ENCODE measurements at places on chromosomes 5 and 9. TPM values are rescaled to one million over a fixed set of nuclear protein-coding genes. Genes with fewer than 3 reads are reported as not detected.

Gene PCDHA4
- 7.1 TPM for total RNA-seq

Gene MTAP
- 41.3 TPM for total RNA-seq

Gene THBS4
- total RNA-seq, result 1.6 TPM

Gene CARD6
- 0.53 TPM for total RNA-seq

Gene DHX29
- total RNA-seq, result 23.0 TPM

Gene C9orf50
- total RNA-seq, result 0.39 TPM

Gene PDGFRB
- 499 TPM for total RNA-seq

Gene FSD1L
- 5.7 TPM for total RNA-seq

Gene SHISAL2B
- not detected for total RNA-seq

Gene IFNK
- not detected for total RNA-seq

Gene KCNT1
- not detected for total RNA-seq

Gene KIF4B
- not detected for total RNA-seq

GRCh38 chr9:79610019-79610631, 38.4 kb downstream of the TLE4 start:
- DNase-seq, result no peak

DNA sequence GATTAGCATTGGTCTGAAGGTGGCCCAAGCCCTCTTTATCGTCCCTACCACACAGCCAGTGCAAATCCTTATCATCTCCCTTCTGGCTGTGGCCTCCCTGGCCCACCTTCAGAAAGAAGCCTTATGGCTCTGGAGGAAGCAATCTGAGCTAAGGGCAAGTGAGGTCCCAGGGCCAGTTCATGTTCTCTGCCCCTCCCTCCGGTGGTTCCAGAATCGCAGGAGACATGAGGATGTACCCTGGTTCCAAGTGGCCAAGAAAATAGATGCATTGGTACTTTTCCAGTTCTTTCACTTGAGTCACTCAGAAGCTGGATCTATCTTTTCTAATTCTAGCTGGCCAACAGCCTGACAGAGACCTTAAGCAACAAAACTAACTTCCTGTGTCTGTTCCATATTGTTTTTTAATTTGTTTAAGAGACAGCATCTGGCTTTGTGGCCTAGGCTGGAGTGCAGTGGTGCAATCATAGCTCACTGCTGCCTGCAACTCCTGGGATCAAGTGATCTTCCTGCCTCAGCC, 60.7 kb downstream of the LHFPL2 start:
- DNase-seq, result no peak

- no peak for DNase-seq
Observed at GRCh38 chr9:89715881-89716280, 111.1 kb downstream of the GADD45G start.

GRCh38 chr5:137758715-137759306, 4.6 kb upstream of the HNRNPA0 start:
- no peak for DNase-seq

- DNase-seq, result no peak
Observed at GRCh38 chr5:131328536-131329285, 64.9 kb downstream of the CDC42SE2 start.

- DNase-seq, result peak; percentile 46
Observed at GRCh38 chr5:178298283-178298807, 65.7 kb upstream of the PHYKPL start.

- DNase-seq, result no peak
Observed at GRCh38 chr9:121321016-121321503, 49.0 kb downstream of the STOM start.

DNA sequence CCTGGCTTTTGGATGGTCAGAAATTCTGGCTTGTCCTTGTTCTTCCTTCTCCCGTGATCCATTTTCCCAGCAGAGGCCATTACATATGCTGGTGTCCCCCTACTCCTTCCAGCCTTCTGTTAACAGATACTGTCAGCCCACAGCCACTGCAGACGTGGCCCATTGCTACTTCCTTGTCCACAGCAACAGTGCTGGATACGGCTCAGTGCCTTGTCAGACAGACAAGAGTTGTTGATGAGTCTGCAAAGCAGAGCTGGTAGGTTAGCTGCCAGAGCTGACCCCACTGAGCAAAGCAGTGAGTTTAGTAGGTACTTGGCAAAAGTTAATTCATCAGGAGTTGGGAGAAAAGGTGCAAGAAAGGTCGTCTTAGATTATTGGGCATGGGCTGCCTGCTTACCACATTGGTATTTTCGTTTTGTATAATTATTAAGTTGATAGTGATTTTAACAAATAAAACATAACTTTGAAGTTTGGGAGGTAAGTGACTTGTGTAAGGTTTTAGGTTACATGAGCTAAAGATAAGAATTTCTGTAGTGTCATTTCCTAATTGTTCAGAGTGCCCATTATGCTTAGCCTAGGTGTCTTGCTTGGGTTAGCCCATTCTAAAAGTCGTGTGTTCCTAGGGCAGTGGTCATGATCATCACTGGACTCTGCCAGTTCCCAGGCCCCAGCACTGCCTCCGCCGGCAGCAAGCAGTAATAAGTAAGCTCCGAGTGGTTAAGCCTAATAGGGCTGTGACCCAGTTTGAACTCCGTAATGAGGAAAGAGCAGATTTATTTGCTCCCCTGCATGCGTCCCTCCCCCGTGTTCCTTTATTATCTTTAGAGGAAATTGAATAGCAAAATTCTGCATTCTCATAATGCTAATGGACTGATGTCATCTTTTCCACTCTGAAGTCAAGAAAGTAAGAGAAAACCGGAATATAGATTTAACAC, 292.0 kb downstream of the FANCC start:
- no peak for DNase-seq

GRCh38 chr9:70324963-70325362, 66.2 kb downstream of the SMC5 start:
- DNase-seq, result no peak

- DNase-seq, result no peak
Observed at GRCh38 chr5:142845954-142846398, 75.8 kb downstream of the ARHGAP26 start.

GRCh38 chr9:129687391-129687790, 21.9 kb downstream of the PRRX2 start:
- no peak for DNase-seq

- no peak for DNase-seq
Observed at GRCh38 chr5:181203777-181204112, 1.3 kb downstream of the TRIM7 start.

DNA sequence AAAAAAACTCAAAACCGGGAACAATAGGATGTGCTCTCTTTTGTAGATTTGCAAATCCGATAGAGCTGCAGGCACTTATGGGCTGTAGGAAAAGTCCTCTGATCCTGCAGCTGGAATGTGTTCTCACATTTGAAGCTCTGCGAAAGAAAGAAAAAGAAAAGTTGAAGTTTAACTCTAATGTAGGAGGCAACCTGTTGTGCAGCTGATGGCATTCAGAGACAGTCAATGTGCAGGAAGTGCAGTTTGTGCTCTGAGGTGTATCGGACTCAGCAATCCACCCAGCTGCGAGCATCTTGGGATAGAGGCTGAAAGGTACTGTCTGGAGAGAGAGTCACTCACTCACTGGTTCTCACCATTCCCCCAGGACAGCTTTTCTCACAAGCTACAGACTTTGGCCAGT, 339.2 kb downstream of the AGTPBP1 start:
- DNase-seq, result no peak

DNA sequence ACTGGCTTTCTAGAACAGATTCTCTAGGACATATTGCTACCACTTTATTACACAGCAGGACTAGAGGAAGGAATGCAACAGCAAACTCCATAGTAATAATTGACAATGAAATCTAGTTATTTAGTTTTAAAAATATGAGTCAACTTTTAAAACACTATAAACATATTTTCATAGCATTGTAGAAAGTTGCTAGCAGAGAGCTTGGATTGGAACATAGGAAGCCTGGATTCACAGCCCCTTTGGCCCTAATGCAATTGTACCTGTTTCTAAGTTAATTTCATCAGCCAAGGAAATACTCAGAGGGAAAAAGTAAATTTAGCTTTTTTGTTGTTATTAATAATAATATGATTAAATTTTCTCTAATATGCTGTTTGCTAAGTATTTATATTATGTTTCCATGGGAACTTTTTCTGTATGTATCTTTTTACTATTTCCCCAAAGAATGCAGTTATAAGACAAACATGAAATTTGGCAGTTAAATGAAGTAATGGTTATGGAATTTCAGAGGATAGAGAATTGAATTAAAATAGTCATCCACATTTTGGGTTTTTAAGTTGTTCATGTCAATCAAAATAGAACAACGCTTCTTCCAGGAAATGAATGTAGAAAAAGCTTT, 45.6 kb downstream of the VCAN start:
- no peak for DNase-seq

DNA sequence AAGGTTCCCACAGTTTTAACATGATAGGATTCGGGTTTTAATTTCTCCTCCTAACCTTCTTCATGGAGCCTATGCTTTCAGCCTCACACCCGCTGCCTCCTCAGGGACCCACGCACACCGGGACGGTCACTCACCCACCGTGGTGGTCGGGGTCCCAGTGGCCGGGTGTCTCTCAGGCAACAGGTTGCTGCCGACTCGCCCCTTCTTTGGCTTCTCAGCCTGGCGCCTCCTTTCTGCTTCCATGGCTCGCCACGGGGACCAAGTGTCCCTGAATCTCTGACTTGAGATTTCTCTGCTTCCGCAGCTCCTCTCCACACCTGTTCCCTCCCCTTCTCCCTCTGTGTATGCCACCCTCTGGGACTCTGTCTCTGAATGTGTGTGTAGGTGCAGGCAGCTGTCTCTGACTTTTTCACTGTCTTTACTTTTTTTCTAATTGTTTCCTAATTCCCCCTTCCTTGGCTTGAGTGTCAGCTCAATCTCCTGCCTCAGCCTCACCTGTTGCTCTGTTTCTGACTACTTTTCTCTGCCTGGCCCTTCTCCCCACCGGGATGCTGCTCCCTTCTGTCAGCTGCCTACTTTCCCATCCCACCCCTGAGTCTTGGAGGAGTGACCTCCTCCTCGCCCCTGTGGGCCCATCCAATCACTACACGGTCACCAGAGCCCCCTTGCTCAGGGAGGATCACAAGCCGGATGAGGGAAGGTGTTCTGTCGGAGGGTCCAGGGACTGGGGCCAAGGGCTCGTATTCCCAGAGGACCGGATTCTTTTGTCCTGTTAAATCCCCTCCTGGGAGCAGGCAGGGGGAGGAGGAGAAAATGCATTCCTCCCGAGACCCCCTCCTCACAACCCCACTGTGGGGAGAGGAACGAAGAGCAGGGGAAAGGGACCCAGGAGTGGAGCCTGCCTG, at the start of gene PROP1:
Gene PROP1 (minus strand): TSS at position 552 of the 905 bp plus-strand sequence. CDS start 309 bp downstream, at position 243.
- no peak for DNase-seq

DNA sequence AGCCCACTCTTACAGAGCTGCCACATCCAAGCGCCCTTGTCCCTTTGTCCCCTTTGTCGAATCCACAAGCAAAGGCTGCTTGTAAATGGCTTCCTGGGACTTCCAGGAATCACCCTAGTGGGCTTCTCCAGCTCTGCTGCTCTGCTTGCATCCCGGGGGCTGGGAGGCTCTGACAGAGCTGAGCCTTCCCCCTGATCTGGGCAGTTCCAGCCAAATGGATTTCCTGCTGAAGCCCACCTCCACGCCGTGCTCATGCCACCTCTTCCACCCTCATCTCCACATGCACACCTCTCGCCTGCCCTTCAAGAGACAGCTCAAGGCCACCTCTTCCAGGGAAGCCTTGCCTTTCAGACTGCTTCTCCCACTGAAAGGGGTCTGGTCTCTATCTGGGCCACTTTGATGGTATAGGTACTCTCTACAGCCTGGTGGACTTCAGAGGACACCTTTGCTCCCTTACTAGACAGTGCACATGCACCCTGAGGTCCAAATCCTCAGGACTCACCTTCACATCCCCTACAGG, 106.2 kb downstream of the LHFPL2 start:
- no peak for DNase-seq

DNA sequence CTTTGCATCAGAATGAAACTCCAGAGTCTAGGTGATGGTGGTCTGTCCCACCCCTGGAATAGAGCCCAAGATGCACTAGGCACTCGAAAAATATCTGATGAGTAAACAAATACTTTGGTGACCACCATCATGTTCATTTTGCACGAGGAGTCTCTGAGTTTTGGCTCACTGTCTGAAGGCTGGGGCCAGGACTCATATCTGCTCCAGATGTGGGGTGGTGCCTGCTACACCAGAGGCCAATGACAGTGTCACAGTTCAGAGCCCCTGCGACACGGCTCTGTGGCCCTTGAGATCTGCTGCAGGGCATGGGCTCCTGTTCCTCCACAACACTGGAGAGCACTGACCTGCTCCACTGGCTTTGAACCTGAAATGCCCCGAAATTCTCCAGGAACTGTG, 164.6 kb downstream of the ROR2 start:
- DNase-seq, result no peak

DNA sequence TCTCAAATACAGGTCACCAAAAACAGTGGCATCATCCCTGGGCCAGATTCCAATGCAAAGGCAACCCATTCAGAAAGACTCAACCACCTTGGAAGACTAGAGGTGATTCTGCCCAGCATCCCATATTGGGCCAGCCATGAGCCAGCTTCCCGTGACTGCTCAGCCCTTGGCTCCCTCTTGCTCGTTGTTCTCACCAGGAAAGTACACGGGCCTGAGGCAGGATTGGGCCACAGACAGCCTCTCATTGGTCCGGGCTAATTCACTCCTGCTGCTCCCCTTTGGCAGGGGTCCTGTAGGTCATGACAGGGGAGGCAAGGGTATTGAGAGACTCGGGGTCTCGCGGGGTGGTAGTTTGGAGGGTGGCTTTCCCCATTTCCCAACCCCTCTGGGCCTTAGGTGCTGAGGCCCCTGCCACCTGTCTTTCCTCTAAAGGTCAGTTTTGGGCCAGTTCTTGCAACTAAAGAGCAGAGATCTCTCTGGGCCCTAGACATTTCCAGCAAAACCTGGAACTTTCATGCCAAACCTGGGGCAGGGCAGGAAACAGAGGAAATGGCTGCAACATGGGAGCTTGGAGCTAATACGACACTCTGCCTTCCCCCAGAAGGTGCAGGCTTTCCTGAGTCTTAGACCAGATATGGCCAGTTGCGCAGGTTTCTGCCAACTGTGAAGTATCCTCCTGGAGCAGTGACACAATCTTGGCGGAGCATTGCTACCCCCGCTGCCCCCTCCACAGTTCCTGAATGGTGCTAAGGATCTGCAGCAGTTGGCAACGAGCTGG, 22.0 kb upstream of the FGFR4 start:
- DNase-seq, result peak; percentile 40

DNA sequence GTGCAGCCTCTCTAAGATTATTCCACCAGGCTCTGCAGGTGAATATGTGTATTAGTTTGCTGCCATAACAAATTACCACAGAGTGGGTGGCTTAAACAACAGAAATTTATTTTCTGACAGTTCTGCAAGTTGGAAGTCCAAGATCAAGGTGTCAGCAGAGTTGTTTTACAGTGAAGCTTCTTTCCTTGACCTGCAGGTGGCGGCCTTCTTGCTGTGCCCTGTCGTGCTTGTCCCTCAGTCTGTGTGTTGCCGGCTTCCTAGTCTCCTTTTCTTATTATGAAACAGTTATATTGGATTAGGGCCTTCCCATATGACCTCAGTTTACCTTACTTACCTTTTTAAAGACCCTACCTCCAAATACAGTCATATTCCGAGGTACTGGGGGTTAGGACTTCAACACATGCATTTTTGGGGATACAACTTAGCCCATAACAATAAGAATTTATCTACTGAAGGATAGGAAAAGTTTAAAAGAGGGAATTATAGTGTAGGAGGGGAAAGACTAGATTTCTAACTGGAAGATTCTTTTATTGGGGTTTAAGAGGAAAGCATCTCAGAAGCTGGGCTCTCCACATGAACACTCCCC, 97.4 kb downstream of the OSTF1 start:
- DNase-seq, result no peak

GRCh38 chr5:65072850-65073249, 304.1 kb downstream of the CWC27 start:
- no peak for DNase-seq

All from chondrocyte (in vitro differentiated cells).